ENCODE measurements at places on chromosomes 12 and 14.
A peak's percentile ranks its signal among the peaks of the same experiment; 100 is the strongest.

DNA sequence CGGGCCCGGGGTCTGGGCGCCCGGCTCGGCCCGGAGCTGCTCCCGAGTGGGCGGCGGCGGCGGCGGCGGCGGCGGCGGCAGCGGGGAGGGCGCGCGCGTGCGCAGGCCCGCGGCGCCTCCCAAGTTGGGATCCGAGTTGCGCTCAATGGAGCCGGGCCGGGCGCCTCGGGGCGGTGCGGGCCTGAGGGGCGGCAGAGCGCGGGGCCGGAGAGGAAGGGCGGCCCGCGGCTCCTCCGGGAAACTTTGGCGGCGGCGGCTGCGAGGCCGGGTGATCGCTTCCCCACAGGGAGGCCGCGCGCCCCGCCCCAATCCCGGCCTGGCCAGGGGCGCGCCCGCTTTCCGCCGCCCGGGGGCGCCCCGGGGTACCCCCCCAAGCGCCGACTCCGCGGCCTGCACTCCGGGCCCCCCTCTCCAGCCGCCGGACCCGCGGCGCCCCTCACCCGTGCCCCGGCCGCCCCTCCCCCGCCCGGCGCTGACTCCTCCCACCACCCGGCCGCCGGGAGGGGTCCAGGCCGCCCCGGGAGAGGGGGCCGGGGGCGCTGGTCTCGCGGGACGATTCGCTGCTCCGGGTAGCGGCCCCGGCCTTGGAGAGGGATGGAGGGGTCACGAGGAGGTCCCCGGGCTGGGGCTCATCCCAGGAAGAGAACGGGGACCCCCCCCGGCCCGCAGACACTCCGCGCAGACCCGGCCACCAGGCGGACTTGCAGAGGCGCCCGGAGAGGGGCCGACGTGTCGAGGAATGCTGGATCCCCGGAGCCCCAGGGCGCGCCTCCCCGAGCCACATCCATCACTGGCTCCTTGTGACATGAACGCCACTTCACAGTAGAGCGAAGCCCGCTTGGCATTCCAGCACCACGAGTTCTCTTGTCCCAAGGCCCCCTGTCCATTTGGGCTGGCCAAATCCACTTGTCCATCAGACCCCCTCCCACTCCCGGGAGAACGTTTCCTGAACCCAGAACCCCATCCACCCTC is at the start of gene RILPL1:
TSS of gene RILPL1 (minus strand) at position 48 of the 972 bp plus-strand sequence. CDS start 237 bp downstream, outside the sequence.
- DNase-seq: peak; percentile 74

DNA sequence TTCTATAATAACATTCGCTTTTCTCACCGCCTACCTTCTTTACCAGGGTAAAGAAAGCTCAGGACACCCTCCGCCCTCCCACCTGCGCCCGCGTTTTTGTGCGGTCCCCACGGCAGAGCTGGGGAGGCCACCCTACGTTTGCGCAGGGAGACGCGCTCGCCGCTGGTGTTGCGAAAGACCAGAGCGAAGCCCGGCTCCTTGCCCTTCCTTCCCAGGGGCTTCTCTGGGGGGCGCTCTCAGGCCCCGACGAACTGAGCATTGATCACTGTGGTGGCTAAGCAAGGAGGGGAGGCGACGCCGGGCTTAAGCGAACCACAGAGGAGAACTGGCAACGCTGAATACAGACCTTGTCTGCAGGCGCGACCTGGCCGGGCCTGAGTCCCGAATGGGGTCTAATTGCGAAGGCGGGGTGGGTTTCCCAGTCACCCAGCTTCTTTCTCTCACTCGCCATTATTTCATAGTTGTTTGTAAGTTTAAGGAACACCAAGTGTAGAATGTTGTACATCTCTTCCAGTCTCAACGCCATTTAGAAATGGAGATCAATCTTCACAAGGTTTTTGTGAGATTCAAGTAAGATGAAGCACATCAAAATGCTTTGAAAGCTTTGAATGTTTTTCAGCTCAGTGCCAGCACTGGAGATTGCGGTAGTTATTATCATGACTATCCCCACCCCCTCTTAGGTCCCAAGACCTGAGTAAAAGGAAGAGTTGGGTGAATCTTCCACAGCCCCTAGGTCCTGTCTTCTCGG is 1.7 kb upstream of the NKX2-1 start:
- DNase-seq: no peak

GRCh38 chr14:59600211-59600945 is 23.8 kb upstream of the CCDC175 start:
- DNase-seq: no peak

- no peak for DNase-seq
Measured at GRCh38 chr14:51479584-51480325, 172.0 kb upstream of the FRMD6 start.

DNA sequence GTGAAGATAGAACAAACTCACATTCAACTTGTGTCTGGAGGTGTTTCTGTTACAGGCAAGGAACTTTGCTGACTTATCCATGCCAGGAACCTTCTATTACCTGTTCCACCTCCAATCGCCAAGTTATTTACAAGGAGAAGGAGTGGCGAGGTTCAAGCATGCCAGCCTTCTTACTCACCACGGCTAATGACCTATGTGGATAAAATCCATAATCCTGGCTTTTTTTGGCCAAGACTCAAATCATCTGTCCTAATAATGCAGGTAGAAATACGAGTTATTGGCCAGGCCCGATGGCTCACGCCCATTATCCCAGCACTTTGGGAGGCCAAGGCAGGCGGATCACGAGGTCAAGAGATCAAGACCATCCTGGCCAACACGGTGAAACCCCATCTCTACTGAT is 241.6 kb downstream of the TMEM132D start:
- DNase-seq: no peak

DNA sequence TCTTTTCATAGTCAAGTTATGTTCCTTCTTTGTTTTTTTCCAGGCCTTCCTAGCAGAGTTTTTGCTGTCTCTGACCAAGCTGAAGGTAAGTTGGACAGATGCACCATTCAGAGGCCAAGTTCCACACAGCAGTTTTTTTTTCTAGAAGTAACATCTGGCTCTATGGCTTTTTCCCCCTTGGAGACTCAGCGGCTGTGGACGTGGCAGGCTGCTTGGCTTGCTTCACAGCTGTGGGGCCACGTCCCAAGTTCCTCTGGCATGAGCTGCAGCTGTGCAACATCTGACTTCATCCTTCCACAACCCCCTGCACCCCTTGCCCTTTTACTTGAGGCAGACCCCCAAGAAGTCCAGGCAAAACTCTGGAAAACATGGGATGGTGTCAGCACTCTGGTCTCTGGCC is 24.2 kb upstream of the RHOJ start:
- DNase-seq: no peak

GRCh38 chr14:96040828-96041371 is 1.7 kb downstream of the C14orf132 start:
- DNase-seq: no peak

Measured in hepatic stellate cell (primary cell).